ENCODE measurements at places on chromosomes 3 and 15.
A peak's percentile ranks its signal among the peaks of the same experiment; 100 is the strongest.

- DNase-seq: no peak
Measured at GRCh38 chr3:30804984-30805383, 89.5 kb downstream of the GADL1 start.

DNA sequence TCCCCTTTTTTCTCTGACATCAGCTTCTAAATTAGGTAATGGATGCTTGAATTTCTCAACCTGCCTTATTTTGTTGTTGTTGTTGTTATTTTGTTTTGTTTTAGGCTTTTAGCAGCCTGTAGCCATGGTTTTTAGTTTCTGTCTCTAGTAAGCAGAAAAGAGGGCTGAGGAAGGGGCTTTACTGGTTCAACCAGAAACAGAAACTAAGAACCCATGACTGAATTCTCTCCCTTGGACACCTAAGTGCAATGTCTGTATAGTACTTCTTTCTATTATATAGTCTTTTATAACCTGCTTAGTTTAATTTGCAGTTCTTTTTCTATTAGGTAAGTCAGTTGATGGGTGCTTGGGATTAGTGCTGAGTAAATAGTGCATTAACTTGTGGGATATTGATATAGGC, 129.0 kb downstream of the BBX start:
- DNase-seq: no peak

DNA sequence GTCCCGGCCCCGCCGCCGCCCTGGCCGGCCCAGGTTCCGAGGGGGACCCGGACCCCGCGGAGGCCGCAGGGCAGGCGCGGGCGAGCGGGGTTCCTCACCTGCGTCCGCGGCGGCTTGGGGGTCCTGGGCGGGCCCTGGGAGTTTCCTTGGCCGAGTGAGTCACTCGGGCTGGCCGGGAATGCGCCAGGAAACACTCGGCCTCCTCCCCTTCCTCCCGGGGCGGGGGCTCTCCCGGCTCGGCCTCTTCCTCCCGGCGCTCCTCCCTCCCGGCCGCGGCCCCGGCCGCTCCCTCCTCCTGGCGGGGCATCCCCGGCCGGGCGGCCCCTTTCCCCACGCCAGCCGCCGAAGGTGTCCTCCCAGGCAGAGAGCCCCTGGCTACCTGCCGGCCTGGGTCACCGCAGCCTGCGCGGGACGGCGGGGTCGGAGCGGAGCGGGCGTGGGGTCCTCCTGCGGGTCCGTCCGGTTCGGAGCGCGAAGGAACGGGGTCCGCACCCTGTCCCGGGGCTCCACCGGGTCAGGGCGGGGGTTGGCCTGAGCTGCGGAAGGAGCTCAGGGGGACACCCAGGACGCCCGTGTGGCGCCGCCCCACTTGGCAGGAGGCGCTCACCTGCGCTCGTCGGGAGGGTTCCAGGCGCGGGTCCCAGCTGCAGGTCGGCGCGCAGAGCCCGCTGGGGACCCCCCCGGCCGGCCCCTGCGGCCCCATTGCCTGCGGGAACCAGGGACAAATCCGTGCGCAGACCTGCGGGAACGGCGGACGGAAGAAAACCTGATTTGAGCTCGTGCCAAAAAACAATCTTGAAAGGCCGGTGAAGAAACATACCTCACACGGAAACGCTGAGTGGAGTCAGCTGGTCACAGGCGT, at the start of gene CYFIP1:
TSS of gene CYFIP1 (minus strand) at position 180 of the 862 bp plus-strand sequence. CDS start 33,083 bp downstream, outside the sequence.
- DNase-seq: no peak

DNA sequence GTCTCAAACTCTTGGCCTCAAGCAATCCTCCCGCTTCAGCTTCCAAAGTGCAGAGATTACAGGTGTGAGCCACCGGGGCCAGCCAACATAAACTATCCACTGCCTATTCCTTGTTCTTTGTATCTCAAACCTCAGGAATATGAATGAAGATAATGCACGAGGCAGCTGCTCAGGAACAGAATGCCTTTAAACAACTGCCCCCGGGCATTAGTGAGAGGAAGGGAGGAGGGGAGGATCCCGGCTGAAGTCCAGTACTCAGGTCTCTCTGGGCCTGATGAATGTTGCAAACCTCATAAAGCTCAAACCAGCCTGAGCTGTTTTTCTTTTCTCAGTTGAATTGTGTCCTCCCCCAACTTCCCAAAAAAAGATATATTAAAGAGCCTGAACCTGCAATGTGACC, 26.9 kb upstream of the MTMR14 start:
- DNase-seq: no peak

- peak; percentile 47 for DNase-seq
Measured at GRCh38 chr15:98154863-98155262, 194.4 kb downstream of the ARRDC4 start.

DNA sequence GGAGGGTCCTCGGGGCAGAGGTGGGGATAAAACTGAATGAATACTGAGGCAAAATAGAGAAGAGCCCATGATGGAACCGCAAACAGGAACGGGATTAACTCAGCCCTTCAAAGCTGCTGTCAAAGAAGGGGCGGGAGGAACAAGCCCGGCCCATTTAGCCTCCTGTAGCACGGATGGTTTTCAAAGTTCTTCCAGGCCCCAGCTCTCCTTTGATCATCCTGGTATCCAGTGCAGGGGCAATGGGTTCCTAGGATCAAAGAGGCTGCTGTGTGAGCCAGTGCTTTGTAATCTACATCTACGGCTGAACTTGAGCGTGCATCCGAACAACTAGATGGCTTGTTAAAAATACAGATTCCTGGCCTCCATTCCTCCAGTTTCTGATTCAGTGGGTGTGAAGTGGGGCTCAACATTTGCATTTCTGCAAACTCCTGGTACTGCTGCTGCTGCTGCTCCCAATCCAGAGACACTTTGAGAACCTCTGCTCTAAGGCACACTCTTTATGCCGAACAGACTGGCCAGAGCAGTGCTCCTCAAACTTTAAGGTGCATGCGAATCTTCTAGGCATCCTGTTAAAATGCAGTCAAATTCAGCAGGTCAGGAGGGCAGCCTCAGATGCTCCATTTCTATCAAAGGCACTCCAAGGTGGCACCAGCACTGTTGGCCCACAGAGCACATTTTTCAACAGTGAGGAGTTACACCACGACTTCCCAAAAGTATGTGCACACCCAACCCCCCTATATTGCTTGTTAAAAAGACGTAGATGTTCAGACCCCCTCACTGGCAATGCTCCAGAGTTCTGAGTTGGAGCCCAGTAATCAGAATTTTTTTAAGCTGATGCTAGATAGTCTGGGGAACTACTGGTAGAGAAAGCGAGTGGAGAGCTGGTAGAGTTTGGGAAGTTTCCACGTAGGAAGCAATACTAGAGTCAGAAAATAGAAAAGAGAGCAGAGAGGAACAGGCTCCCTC, 5.6 kb downstream of the GALNT15 start:
- DNase-seq: no peak

DNA sequence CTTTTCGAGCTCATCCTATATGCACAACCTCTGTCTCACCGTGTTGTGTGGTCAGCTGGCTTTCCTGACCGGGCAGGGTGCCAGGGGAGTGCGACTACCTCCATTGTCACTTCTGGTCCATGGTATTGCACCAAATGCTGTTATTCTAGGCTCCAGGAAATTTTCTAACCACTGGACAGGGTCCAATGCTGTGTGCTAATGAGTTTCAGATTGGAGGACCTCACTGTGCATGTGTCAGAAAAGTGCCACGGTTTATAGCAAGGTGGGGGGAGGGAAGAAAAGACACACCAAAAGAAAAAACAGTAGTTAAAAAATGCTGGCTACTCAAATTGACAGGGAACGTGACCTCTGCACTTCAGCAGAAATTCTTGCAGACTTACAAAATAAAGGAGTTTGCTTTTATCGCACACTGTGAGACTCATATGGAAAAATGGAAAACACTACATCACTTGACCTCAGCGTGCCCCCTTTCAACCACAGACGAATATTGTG, 480.1 kb downstream of the FOXP1 start:
- no peak for DNase-seq

- DNase-seq: no peak
Measured at GRCh38 chr3:151278230-151278629, at the start of gene P2RY14. P2RY14 (minus strand) TSS chr3:151278542; CDS start chr3:151214316, 64,226 bp downstream.

- DNase-seq: no peak
Measured at GRCh38 chr3:110957247-110958025, 114.2 kb upstream of the NECTIN3 start.

- DNase-seq: no peak
Measured at GRCh38 chr3:25057379-25057778, 370.7 kb upstream of the RARB start.

- DNase-seq: no peak
Measured at GRCh38 chr15:41967506-41968206, 4.7 kb downstream of the EHD4 start.

GRCh38 chr3:10746001-10746400, 70.0 kb upstream of the SLC6A11 start:
- no peak for DNase-seq

DNA sequence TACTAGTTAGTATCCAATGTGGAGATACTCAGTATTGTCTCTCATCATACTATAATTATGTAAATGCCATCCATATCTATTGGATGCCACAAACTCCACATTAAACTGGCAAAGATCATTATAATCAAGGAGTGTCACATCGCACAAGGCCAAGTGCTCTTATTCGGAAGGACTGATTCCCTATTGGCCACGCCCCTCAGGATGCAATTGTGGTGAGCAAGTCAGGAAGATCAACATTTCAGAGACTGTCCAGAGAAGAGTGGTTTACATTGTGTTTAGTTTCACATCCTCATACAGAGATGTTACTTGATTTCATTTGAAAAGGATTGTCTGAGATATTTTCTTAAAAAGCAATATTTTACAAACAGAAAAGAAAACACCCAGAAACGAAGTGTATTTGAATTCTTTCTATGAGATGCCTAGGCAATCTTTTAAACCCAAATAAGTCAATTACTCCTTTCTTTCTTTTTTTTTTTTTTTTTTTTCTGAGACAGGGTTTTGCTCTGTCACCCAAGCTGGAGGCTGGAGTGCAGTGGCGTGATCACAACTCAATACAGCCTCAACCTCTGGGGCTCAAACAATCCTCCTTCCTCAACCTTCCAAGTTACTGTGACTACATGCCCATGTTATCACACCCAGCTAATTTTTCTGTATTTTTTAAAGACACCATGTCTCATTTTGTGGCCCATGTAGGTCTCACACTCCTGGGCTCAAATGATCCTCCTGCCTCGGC, 369.1 kb downstream of the RBMS3 start:
- no peak for DNase-seq

- no peak for DNase-seq
Measured at GRCh38 chr15:74350295-74351275, 16.9 kb downstream of the CYP11A1 start.

DNA sequence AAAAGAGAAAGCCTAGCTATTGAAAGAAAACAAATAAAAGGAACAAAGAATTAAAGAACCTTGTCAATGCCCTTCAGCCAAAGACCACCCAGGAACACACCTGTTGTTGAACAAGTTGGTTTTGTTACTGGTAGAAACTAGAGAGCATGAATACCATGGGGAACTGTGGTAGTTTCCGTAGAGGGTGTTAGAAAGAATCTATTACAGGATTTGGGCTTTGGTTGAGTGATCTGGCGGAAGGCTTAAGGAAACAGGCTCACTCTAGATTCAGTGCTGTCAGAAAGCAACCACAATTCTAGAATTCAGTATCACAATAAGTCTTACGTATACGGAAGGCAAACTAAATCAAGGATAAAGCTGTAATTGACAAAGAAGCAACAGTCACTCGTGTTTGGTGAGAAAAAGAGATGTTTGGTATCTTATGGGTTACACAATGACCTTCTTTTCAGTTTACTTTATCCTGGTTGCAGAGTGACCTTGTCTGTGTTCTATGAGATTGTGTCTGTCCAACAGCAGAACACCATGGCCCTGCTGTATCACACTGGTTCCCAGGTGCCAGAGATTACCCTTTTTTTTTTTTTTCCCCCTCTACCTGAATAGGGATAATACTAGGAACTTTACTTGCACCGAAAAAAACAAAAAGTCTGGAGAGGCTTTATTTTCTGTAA, 265.9 kb downstream of the SHQ1 start:
- no peak for DNase-seq

Measured in AG04449 (cell line).